ENCODE measurements at places on chromosomes 16 and 17.
A peak's percentile ranks its signal among the peaks of the same experiment; 100 is the strongest.

GRCh38 chr16:88866151-88866920 is at the start of gene PABPN1L:
PABPN1L (minus strand) TSS chr16:88866660; CDS start chr16:88866606, 54 bp downstream.
- DNase-seq: no peak

- DNase-seq: no peak
Observed at GRCh38 chr17:10648956-10649355, 8.2 kb downstream of the MYH3 start.

- DNase-seq: no peak
Observed at GRCh38 chr17:58269557-58270291, 11.0 kb downstream of the MPO start.

- no peak for DNase-seq
Observed at GRCh38 chr17:51028176-51028863, 92.3 kb downstream of the SPAG9 start.

GRCh38 chr17:78682363-78682762 is 99.7 kb downstream of the CYTH1 start:
- DNase-seq: no peak

GRCh38 chr17:44097110-44097958 is 26.1 kb downstream of the HDAC5 start:
- no peak for DNase-seq

DNA sequence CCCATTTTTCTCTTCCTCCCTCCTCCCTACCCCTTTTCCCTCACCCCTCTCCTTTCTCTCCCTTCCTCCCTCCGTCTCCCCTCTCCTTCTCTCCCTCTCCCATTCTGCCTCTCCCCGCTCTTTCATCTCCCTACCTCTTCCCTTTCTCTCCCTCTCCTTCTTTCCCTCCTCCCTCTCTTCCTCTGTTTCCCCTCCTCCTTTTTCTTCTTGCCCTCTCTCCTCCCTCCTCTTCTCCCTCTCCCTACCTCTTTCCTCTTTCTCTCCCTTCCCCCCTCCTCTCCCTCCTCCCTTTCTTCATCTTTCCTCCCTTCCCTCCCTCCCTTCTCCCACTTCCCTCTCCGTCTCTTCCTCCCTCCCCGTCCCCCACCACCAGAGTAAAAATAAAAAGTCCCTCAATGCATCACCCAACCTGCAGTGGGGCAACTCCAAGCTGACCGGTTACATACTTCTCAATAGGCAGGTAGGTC is 10.4 kb downstream of the CHD9NB start:
- no peak for DNase-seq

- DNase-seq: peak; percentile 53
Observed at GRCh38 chr16:12455287-12455798, 348.3 kb downstream of the CPPED1 start.

GRCh38 chr16:1492082-1492922 is 858 bp upstream of the TELO2 start:
- DNase-seq: no peak

DNA sequence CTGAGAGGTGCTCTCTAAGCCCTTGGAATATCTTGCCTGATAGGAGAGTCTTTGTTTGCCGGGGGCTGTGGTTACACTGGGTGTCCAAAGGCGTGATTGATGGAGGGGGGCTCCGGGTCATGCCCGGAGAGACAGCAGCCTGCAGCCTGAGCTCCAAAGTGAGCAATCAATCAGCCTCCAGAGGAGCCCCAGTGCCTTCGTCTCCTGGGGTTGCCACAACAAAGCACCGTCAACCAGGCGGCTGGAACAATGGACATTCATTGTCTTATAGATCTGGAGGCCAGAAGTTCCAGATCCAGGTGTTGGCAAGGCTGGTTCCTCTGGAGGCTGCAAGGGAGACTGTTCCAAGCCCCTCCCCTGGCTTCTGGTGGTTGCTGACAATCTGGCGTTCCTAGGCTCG is 24.0 kb upstream of the GINS2 start:
- peak; percentile 65 for DNase-seq

- DNase-seq: peak; percentile 10
Observed at GRCh38 chr16:75265911-75266701, 14.7 kb upstream of the BCAR1 start.

All from DMS153 (cell line).